HS-27A (cell line): ENCODE measurements at places on chromosomes 3 and 15.

DNA sequence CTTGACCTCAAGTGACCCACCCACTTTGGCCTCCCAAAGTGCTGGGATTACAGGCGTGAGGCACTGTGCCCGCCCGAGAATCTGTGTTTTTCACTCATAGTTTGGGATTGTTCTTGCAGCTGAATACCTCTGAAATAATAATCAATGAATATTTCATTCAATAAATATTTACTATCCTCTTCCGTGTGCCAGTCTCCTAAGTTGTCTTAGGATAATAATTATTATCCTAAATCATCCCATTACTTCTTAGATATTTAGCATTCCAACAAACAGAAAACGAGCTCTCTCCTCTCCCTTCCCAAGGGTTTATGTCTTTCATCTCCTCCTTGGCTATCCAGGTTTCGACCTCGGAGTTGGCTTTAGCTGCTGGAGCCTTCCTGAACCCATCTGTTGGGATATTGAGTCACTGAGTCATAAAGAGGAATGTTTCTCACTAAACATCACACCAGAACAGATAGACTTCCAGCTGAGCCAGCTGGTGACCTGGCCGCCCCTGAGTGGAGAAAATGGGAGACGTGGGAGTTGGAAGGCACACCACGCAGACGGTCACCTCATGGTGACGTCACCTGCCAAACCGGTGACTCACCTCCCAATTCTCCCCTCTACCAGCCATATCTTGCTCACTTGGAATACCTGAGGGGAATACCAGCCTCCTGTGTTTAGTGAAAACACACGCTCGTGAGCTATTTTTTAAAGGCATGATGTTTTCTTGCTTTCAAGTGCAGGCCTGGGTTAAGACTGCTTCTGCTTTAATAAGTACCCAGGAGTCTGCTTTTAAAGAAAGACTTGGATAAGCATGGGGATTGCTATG, 43.9 kb downstream of the BHLHE40 start:
- peak; percentile 90 for DNase-seq

GRCh38 chr15:39344662-39345141, 236.2 kb upstream of the THBS1 start:
- DNase-seq, result no peak

GRCh38 chr3:15097891-15098290, 1.1 kb downstream of the RBSN start:
- no peak for DNase-seq

GRCh38 chr3:71580636-71581456, 2.7 kb downstream of the FOXP1 start:
- no peak for DNase-seq

DNA sequence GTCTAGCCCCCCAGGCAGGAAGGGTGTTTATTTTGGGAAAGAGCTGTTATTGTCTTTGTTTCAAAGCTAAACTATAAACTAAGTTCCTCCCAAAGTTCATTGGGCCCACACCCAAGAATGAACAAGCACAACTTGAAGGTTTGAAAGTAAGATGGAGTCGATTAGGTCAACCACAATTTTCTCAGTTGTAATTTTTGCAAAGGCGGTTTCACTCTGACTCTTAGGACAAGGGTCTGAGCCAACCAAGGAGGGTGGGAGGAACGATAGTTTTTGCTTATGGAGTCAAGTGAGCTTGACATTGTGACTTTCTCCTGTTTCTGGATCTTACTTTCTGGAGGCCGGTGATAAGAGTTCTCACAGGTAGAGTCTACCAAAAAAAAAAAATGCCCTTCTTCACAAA, 5.8 kb upstream of the ZNF770 start:
- no peak for DNase-seq

DNA sequence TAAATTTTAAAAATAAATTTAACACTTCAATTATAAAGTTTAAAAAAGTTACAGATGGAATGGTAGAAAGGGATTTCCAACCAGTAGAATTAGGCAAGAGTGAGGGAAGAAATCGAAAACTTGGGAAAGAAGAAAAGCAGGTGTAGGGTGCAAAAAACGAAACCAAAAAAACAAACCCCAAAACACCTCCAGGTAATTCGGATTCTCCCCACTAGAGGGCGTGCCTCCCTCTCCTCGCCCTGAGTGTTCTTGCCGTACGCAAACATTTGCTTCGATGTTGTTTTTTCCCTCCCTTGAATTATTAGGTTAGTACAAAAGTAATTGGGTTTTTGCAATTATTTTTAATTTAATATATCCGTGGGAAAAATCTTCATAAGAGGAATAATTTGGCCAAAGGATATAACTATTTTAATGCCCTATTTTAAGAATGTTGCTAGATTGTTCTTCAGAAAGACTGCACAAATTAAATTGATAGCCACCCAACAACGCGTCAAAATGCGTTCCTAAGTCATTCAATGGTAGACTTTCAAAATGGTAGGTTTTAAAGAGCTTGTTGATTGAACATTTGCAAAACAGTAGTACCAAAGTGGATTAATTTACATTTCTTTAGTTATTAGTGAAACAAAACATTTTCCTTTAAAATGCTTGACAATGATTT, 63.7 kb downstream of the SLC30A4 start:
- DNase-seq, result no peak

- peak; percentile 78 for DNase-seq
These were observed 25.6 kb upstream of the ZNF280D start for GRCh38 chr15:56758770-56759449.

GRCh38 chr3:56867671-56868070, 65.9 kb upstream of the ARHGEF3 start:
- no peak for DNase-seq

GRCh38 chr3:64759811-64760210, 72.0 kb upstream of the ADAMTS9 start:
- DNase-seq, result no peak

GRCh38 chr3:100006570-100007271, 107.6 kb downstream of the FILIP1L start:
- DNase-seq, result no peak

- DNase-seq, result no peak
These were observed 8.8 kb downstream of the VIPR1 start for GRCh38 chr3:42511201-42511600.

GRCh38 chr15:84734794-84735479, 13.5 kb upstream of the ZNF592 start:
- DNase-seq, result no peak

- DNase-seq, result no peak
These were observed 1398.0 kb upstream of the ALCAM start for GRCh38 chr3:103968751-103969150.

DNA sequence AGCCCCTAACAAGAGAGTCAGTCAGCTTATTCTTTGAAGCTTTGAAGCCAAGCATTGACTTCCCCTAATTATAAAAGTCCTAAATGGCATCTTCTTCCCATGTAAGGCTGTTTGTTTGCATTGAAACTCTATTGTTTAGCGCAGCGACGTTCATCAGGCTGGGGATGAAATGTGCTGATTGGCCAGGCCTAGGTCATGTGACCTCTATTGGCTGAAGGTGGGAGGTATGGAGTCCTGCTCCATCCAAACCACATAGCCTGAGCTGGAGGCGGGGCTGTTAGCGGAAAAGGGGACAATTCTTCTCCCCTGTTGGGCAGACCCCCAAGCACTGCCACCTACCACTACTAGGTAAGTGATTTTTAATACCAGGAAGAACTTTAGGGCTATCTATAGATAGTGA, 145.3 kb upstream of the PRR23C start:
- DNase-seq, result no peak

GRCh38 chr3:40780925-40781406, 256.2 kb downstream of the ZNF621 start:
- no peak for DNase-seq

DNA sequence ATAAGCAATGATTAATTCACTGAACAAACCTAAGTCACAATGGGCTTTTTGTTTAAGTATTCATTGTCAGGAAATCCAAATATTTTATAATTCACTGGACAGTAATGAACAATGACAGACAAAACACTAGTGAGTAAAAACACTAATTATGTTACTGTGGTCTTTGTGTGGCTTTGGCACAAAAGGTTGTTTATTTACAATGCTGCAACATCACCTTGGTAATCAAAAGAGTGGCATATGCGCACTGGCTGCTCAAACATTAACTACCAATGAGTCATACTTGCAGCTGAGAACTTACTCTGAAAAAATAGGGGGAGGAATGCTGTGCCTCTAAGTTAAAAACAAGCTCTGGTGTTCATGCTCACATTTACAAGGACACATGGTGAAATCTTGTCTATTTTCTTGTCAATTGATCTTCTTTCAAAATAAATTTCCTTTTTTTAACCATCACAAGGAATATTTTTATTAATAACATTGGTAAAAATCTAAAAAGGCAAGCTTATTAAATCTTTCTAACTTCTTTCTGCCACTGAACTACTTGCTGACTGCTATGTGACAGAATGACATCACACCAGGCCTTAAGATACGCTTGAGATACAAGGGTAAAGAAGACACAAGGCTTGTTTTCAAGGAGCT, 85.2 kb upstream of the PPIB start:
- DNase-seq, result peak; percentile 73

GRCh38 chr15:69713726-69714559, 261.3 kb downstream of the RPLP1 start:
- no peak for DNase-seq

DNA sequence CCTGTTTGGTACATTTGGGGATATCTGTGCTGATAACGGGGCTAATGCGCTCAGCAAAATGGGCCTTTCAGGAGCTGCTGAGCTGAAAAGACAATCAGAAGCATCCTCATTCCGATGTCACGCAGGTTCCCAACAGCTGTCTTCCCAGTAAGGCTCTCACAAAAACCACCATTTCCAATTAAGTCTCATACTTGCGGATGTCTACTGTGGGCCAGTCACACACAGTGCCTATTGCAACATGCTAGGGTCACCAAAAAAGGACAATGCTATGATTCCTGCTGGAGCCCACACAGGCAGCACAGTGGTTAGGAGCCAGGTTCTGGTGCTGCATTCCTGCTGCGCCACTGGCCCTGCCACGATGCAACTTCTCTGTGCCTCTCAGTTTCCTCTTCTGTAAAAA, 16.4 kb upstream of the LDHAL6B start:
- no peak for DNase-seq

DNA sequence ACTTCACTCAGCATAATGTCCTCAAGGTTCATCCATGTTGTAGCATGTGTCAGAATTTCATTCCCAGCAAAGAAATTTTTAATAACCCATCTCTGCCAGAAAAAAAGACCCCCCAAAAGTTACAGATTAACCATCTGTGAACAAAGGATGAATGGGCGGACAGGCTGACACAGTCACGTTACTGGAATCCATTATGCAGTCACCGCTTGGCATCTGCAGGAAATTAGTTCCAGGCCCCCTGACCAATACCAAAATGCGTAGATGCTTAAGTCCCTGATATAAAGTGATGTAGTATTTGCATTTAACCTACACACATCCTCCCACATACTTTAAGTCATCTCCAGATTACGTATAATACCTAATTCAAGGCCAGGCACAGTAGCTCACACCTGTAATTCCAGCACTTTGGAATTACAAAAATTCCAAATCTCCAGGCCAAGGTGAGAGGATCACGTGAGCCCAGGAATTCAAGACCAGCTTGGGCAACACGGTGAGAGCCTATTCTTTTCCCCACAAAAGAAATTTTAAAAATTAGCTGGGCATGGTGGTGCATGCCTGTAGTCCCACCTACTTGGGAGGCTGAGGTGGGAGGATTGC, 1.5 kb upstream of the SLC12A8 start:
- DNase-seq, result no peak

DNA sequence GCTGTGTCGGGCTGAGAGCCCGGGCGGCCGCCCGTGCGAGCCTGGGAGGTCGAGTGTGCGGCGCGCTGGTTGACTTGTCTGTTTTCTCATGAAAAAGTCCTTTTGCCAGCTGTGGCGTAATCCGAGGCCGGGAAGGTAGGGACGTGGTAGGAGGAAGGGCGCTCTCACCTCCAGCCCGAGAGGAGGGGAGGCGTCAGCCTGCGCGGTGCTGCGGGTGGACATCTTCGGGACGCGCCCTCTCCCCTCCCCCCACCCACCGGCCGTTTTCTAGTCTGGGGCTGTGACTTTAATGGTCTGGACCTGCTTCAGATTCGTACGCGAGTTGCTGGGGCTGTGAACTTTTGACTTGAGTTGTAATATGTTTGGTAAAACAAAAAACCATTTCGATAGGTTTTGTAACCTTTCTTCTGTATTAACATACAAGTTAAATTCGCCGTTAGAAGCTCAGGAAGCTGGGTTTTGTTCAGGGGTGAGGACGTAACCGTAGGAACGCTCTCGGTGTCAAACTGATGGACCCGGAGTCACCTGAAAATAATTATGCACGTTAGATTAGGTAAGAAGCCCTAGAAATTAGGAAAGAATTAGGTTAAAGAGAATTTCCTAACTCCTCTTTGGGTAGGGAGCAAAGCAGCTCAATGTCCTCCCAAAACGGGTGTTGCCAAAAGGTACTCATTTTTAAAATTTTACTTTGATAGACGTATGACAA, 762 bp downstream of the NCK1 start:
- no peak for DNase-seq

DNA sequence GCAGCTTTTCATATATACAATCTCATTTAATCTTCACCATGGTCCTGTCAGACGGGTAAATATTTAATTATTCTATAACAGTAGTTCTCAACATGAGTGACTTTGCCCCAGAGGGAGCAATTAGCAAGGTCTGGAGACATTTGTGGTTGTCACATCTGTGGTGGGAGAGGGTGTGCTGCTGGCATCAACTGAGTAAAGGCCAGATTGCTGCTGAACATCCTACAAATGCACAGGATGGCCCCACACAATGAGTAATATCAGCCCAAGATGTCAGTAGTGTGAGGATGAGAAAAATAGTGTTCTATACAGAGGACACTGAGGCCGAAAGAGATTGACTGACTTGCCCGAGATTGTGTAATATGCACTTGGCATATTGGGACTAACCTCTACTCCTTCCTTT, 156.0 kb downstream of the AGBL1 start:
- no peak for DNase-seq

GRCh38 chr3:129747136-129747535, 140.7 kb upstream of the PLXND1 start:
- no peak for DNase-seq

- DNase-seq, result no peak
These were observed 148.1 kb downstream of the NEK11 start for GRCh38 chr3:131174752-131175151.

DNA sequence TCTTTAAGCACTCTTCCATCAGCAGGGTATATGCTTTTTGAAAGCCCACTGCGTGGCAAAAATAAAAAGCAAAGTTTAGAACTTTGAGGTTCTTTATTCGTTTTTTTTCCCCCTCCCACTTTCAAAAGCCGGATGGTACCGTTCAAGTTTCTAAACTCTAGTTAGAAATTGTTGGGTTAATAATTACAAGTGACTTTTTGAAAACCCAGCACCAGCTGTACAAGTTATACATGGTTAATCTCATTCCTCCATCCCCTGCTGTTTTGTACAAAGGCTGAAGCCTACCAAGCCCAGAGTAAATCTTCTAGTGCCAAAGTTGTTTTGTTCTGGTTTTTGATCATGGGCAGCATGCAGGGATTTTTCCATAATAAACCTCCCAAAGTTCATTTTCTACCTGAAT, 48.6 kb downstream of the WDR72 start:
- DNase-seq, result no peak

DNA sequence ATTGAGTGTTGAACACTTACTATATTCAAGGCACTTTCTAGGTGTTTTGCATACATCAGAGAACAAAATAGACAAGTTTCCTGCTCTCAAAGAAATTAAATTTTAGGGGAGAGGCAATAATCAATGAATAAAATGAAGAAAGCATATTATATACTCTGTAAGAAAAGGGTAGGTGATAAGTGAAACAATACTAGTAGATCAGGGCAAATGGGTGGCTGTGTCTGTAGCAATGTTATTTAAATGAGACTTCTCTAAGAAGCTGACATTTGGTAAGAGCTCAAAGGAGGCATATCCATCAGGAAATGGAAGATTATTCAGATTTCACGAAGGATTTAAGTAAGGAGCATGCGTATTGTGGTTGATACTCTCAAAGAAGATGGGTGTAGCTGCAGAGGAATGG, 1291.6 kb downstream of the NSUN3 start:
- DNase-seq, result no peak
